Liver (tissue), 10 donors: ENCODE measurements at places on chromosomes 5 and 9. TPM values are rescaled to one million over a fixed set of nuclear protein-coding genes. Genes with fewer than 3 reads are reported as not detected.

DNA sequence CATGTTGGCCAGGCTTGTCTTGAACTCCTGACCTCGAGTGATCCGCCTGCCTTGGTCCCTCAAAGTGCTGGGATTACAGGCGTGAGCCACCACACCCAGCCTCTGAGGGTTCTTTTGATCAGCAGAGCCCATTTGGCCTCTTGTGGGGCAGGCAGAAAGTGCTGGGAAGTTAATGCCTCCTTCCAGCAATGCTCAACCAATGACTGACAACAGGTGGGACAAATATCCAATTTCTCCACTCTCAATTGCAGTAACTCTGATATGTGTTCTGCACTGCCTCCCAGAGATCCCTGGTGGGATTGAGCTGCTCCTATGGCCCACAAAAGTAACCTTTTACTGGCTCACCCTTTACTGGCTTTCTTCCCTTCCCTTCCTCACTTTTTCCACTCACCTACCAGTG, 79.9 kb upstream of the APC start:
- H3K27me3 ChIP-seq = no peaks in the 10 kb centered on the region
- no peak for DNase-seq
- H3K4me1 ChIP-seq = no peaks in the 10 kb centered on the region
- no peaks in the 10 kb centered on the region for H3K36me3 ChIP-seq
- no peak overlapping the region for H3K4me3 ChIP-seq
- H3K27ac ChIP-seq = no peak overlapping the region

The MEF2C gene
- total RNA-seq = 15.9 TPM

The CCNB1 gene
- total RNA-seq = 1.0 TPM

DNA sequence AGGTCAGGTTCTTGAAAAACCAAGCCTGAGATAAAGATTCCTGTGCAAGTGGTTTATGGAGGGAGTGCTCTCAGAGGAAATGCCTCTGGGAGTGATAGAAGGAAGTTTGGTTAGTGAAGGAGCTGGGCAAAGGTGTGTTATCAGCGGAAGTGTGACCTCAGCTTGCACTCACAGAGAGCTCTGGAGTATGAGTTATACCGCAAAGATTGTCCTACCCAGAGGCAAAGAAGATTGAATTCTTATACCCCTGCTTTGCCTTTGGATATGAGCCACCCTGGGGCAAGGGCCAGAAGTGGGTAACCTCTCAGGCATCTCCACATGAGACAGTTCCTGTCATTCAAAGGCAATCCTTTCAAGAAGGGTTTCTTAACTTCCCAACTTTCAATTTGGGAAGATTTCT, 145.6 kb downstream of the MUSK start:
- H3K27ac ChIP-seq = no peak overlapping the region
- H3K36me3 ChIP-seq = no peaks in the 10 kb centered on the region
- no peaks in the 10 kb centered on the region for H3K27me3 ChIP-seq
- H3K4me1 ChIP-seq = no peaks in the 10 kb centered on the region
- no peak overlapping the region for H3K4me3 ChIP-seq
- no peak for DNase-seq

The EGFL7 gene
- 38.5 TPM for total RNA-seq

DNA sequence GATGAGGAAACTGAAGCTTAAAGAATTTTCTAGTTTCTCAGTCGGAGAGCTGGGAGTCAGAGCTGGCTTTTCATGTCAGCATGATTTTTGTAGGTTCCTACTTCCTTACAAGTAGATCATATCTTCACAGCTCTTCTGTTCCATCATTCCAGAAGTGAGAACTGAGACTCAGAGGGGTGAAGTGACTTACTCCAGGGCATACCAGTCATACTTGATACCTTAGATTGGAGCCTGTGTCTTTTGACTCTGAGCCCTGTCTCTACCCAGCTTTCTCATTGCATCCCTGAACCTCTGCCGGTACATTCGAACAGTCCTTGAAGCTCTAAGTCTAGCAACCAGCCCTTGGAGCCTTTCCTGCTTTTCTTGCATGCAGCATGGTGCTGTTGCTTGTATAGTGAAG, 53.3 kb downstream of the MCCC2 start:
- no peaks in the 10 kb centered on the region for H3K4me1 ChIP-seq
- no peak for DNase-seq
- H3K4me3 ChIP-seq = no peak overlapping the region

- no peak for DNase-seq
- no peaks in the 10 kb centered on the region for H3K4me1 ChIP-seq
- no peak overlapping the region for H3K27ac ChIP-seq
- H3K27me3 ChIP-seq = no peaks in the 10 kb centered on the region
Observed at GRCh38 chr5:8234179-8234770, 365.3 kb downstream of the MTRR start.

The NPR3 gene
- 3.2 TPM for total RNA-seq

- H3K27me3 ChIP-seq = no peaks in the 10 kb centered on the region
- no peak overlapping the region for H3K4me3 ChIP-seq
- no peaks in the 10 kb centered on the region for H3K36me3 ChIP-seq
- DNase-seq = no peak
- H3K4me1 ChIP-seq = no peaks in the 10 kb centered on the region
Observed at GRCh38 chr5:98461485-98461884, 312.0 kb upstream of the RGMB start.
